ENCODE measurements at places on chromosomes 1 and 21.
A peak's percentile ranks its signal among the peaks of the same experiment; 100 is the strongest.

DNA sequence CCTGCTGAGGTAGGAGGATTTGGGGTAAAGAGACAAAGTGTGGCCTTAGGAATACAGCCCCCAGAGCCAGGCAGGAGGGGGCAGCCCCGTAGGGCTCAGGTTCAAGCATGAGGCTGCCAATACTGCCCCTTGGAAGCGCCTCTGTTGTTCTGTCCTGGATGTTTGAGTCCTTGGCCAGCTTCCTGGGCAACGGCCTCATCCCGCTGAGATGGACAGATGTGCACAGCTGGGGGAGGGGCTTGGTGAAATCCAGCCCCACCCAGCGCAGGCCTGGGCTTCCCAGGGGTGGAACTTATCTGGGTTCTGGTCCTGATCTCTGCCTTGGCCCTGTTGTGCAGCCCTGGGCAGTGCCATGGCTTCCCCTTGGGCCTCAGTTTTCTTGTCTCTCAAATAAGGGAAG lies 34.8 kb upstream of the MAN1C1 start:
- DNase-seq: no peak

DNA sequence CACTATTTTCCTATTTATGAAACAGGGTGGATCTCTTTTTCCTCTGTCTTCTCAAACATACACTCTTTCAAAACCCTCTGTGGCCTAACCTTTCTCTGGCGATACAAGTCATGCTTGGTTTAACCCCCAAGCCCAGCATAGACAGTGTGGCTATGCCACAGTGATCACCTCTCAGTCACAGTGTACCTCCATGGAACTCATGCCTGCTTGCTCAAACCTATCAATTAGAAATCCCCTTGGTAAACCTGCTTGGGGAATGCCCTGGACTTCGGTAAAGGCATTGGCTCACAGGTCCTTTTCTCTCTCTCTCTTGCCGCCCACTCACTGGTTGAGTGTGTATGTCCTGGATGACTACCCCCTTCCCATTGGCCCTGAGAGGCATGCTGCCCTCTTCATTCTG lies 147.5 kb downstream of the CYYR1 start:
- no peak for DNase-seq

DNA sequence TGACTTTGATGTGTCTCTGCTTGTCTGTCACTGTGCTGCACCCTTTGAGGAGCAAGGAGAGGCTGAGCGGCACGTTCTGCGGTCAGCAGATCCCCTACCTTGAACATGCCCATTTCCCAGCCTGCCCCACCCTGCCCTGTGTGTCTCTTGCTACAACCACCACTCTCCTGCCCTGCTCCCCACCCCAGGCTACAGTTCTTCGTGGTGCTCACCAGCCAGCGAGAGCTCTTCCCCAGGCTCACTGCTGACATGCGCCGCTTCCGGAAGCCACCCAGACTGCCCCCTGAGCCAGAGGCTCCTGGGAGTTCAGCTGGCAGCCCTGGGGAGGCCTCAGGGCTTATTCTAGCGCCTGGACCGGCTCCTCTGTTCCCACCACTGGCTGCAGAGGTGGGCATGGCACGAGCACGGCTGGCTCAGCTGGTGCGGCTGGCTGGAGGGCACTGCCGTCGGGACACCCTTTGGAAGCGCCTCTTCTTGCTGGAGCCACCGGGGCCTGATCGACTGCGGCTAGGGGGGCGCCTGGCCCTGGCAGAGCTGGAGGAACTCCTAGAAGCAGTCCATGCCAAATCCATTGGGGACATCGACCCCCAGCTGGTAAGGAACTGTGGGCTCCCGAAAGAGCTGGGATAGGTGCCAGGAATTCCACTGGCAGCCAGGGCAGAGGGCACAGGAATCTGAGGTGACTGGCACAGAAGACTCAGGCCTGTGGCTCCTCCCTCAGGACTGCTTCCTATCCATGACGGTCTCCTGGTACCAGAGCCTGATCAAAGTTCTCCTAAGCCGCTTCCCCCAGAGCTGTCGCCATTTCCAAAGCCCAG lies 5.6 kb downstream of the HYI start:
- DNase-seq: no peak

DNA sequence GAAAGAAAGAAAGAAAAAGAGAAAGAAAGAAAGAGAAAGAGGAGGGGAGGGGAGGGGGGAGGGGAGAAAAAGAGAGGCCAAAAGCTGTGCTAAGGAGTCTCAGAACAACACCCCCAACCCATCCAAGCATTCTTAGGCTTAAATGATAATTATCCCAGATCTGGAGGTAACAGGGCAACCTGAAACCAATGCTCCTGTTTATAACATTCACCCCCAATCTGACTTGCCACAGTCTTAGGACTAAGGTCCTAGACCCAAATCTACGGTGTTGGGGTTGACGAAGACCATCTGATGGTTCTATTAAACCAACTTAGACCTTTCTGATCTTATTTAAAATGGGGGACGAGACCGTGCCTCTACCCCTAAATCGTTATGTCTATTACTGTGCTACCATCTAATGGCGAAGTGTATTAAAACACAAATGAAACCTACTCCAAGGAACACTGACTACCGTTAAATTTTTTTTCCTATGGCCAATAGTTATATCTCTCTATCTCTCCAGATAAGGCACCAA lies 119.3 kb upstream of the CDC42BPA start:
- no peak for DNase-seq

- DNase-seq: no peak
These were observed 30.6 kb upstream of the BMP8B start for GRCh38 chr1:39819091-39819812.

DNA sequence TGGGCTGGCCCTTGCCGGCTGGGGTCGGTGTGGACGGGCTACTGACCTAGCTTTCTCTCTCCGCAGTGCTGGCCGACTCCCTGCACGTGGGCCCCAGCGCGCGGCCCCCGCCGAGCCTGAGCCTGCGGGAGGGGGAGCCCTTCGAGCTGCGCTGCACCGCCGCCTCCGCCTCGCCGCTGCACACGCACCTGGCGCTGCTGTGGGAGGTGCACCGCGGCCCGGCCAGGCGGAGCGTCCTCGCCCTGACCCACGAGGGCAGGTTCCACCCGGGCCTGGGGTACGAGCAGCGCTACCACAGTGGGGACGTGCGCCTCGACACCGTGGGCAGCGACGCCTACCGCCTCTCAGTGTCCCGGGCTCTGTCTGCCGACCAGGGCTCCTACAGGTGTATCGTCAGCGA lies 34.9 kb downstream of the PTGFRN start:
- no peak for DNase-seq

DNA sequence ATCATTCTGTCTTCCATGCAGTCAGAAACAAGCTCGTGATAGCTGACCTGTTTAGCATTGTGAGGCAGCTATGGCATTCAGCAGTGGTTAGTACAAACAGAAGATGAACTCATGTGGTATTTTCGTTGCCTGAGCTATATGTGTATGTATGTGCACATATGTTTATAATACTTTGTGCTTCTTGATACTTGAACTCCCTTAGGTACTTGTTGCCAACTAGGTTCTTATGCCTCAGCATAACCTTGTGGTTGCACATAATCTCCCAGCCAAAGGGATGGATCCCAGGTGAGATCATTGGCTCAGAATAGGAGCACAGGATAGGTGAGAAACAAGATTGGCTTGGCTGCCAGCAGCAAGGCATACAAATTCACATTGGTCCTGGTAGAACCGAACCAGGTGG lies 86.1 kb downstream of the VPS26C start:
- no peak for DNase-seq

- DNase-seq: peak; percentile 65
These were observed 15.3 kb upstream of the TMCO2 start for GRCh38 chr1:40232444-40232843.

DNA sequence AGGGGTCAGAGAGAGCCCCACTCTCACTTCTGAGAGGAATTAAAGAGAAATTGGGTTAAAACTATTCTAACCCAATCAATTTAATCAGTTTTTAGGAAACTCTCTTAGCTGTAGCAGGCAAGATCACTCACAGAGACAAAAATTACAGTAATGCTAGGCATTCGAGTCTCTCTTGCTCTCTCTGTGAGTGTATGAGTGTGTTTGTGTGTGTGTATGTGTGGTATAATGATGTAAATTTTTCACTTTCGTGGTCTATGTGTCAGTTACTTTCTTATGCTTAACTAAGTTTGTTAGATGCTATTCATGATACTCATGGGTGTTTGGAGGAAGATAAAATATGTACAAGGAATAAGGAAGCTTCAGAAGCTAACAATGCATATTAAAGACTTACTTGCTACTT lies 131.3 kb downstream of the FASLG start:
- DNase-seq: no peak

GRCh38 chr1:238690415-238690814 lies 696.0 kb upstream of the CHRM3 start:
- no peak for DNase-seq

DNA sequence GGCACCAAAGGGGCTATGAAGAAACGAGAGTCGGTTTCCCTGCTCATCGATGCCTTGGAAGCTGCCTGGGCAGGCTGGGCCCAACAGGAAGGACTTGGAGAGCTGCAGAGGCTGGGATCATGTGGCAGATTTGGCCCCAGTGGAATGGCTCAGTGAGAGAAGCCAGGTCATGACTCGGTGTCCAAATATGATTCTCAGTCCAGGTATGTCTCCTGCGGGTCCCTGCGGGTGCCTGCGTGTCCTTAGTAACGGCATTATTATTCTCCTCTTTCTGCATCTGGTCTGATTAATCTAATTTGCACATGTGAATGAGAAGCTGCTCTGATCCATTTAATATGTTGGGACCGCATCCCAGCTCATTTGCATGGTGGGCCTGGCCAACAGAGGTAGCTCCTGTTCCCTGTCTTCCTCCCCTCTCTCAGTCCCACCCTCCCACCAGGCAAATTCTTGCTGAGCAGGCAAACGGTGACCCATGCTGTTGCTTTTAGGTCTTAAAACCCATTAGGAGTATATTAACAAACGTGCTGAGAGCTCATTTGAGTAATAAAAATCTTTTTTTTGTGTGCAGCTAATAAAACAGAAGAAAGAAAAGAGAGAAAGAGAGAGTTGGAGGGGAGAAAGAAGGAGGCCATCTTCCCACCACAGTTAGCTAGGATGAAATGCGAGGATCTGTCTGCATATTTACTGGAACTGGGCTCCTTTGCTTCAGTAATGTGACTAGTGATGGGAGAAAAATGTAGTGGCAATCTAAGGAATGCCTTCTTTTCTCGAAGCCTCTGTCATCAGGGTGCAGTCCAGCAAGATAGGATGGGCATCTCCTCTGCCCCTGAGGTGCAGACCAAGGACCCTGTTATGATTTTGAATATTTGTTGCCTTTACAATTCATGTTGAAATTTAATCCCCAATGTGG lies 133.5 kb downstream of the HMGB4 start:
- DNase-seq: no peak

DNA sequence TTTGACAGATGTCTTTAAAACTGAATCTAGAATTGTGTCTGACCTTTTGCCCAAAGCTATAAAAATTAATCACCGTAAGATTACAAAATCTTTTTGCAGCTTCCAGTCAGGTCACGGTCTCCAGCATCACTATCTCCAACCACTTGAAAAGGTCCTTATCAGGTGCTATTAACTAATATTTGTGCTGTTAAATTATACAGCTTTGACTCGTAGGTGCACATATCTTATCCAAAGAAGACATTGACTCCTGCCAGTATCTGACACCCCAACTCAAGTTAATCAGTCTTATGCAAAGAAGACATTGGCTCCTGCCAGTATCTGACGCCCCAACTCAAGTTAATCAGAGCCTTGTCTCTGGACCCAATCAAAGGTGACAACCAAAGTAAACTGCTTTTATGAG lies 19.9 kb upstream of the LYPD8 start:
- DNase-seq: no peak

GRCh38 chr21:35268817-35269216 lies 219.7 kb upstream of the RUNX1 start:
- no peak for DNase-seq

DNA sequence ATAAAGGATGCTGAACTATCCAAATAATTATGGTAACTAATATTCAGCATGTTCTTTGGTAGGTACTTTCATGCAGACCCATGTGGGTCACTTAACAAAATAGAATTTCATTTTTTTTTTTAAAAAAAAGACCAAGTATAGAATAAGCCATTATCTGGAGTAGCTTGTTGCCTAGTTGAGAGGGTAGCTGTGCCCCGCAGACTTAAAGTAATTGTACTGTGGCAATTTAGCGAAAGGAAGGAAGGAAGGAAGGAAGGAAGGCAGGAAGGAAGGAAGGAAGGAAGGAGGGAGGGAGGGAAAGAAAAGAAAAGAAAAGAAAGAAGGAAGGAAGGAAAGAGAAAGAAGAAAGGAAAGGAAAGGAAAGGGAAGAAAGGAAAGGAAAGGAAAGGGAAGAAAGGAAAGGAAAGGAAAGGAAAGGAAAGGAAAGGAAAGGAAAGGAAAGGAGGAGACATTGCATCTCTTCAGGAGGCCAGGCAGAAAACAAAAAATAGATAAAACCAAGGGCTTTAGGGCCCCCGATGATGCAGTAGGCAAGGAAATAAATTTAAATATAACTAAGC lies 35.3 kb upstream of the C1orf21 start:
- DNase-seq: no peak

DNA sequence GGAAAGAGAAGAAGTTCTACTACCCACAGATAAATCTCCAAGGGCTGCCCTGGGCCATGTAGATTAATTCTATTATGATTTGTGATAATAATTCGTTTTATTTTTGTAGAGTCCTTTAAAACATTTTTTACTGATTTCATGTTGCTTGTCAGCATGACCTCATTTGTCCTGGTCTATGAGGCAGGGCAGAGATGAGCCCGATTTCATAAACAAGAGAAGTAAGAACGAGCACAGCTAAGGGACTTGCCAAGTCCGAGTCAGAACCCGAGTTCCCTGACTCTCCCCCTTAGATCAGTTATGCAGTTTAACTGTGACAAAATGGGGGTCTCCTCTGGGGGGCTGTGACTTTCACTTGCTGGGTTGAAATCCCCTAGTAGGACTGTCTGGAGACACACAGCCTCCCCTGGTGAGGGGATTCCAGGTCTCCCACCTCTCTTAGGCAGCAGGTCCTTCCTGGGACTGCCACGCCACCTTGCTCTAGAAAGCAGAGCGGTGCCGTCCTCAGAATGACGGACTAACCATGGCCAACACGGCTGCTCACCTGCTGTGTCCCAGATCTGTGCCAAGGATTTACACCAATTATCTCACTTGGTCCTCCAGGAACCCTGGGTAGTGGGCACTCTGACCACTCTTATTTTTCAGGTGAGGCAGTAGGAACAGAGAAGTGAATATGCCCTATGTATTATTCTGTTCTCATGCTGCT lies 31.0 kb upstream of the SOX13 start:
- DNase-seq: no peak

DNA sequence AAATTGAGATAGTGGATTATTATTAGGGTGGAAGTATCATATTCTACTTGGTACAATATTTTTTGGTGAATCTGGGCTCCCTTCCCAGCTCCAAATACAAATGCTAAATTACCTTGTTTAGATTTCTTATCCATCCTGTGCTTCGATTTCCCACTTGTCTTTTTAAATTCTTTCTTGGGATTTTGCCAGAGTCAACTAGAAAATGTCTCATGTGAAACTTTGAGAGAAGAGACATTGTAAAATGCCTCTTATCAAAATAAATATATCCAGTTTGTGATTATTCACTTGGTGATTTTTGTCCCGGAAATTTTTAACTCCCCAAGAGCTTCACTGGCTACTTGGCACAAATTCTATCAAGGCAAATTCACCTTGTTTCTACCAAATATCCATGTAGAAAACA lies 202.0 kb downstream of the FMN2 start:
- no peak for DNase-seq

- no peak for DNase-seq
These were observed at the start of gene KIF17 for GRCh38 chr1:20717452-20718342. TSS of gene KIF17 (minus strand) at chr1:20718007. CDS start at chr1:20717706, 301 bp downstream.

GRCh38 chr21:45161038-45161945 lies 86.9 kb downstream of the ADARB1 start:
- DNase-seq: no peak

GRCh38 chr1:62954758-62955157 lies 170.8 kb downstream of the ATG4C start:
- no peak for DNase-seq
